ENCODE measurements at places on chromosomes 12 and 14. TPM values are rescaled to one million over a fixed set of nuclear protein-coding genes. Genes with fewer than 3 reads are reported as not detected.

DNA sequence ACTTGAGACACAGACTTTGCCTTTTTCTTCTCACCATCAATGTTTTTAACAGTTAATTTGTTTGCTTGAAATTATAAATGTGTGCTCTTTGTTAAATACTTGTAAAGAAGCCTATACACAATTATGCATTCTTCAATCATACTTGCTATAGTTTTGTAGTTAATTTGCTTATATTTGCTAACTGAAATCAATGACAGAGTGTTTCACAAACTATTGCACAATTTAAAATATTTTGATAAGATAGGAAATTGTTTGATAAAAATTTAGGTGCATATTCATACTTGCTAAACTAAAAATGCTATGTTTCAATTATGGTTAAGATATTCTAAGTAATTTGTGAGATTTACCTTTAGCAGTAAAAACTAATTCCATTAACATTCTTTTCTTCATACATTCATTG lies 13.7 kb upstream of the OR4K5 start:
- no peak overlapping the region for H3K27ac ChIP-seq
- H3K4me3 ChIP-seq = no peak overlapping the region
- DNase-seq = no peak
- no peaks in the 10 kb centered on the region for H3K27me3 ChIP-seq
- no peaks in the 10 kb centered on the region for H3K4me1 ChIP-seq

DNA sequence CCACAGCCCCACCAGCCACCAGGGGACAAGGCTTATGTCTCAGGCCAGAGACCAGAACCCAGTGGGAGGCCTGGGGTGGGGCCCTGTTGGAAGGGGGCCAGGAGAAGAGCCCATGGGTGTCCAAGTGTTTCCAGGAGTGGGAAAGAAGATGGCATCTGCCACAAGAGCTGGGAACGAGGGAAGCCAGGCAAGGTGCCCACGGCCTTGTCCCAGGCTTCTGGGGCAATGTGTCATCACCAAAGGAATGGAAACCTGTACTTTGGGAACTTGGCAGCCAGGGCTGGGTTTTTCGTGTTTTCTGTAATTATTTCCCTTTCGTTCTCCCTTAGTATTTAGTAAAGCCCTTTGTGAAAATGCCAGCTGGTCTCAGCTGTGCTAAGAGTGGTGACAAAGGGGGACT lies 5.3 kb upstream of the PGF start:
- H3K27ac ChIP-seq = no peak overlapping the region
- no peak overlapping the region for H3K4me3 ChIP-seq
- peaks cover 10% of the 10 kb centered on the region for H3K27me3 ChIP-seq
- no peak for DNase-seq

DNA sequence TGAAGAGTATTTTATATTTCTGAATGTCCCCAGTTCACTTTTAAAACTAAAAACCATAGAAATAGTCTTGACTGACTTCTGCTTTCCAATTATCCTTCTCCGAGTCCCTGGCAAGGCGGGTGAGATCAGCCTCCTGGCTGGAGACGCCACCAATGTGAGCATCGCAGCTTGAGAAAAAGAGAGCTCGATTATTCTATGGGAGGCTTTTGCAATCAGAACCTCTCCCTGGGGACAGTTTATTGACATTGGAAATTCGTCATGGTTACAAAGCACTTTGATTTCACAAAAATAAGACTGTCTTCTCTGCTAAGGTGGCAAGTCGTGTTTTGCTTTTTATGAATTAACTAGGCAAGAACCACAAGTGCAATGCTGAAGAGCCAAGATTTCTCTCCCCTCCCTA lies 23.6 kb upstream of the GPHB5 start:
- H3K4me1 ChIP-seq = no peaks in the 10 kb centered on the region
- no peaks in the 10 kb centered on the region for H3K36me3 ChIP-seq
- peaks cover 13% of the 10 kb centered on the region for H3K27me3 ChIP-seq
- no peak for DNase-seq
- no peak overlapping the region for H3K4me3 ChIP-seq
- H3K27ac ChIP-seq = no peak overlapping the region

DNA sequence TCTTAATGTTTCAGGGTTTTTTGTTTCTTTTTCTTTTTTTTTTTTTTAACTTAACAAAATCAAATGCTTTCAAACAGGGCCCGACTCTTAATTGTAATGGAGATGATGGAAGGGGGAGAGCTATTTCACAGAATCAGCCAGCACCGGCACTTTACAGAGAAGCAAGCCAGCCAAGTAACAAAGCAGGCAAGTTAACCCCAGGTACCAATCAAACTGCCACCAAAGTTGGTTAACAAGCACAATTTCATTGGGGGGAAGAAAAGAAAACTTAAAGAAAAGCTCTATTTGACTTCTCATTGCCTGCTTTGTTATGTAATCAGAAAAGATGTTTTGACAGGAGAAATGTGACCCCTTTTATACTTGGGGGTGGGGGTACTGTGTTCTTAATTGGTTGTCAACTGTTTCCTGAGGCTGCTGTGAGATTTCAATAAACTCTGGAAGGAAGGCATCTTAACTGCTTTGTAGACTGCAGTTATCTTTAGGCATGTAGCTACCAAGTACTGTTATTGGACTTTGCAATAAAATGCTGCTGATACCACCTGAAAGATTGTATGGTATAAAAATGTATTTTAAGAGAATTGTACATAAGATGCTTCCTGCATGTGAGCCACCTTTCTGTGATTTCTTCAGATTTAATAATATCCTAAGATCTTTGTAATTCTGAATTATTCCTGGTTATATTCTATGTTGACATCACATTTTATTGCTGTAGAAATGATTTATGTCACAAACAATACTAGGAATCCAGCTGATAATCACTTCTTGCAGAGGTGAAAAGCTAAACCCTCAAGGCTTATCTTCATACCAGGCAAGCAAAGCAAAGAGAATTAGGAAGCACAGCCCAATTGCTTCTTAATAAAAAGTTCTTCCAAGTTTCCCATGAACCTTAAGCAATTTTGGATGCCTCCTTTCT lies 26.9 kb downstream of the MAPKAPK5 start:
- no peaks in the 10 kb centered on the region for H3K4me1 ChIP-seq
- H3K27me3 ChIP-seq = no peaks in the 10 kb centered on the region
- no peak overlapping the region for H3K4me3 ChIP-seq
- H3K36me3 ChIP-seq = peaks cover 31% of the 10 kb centered on the region
- no peak overlapping the region for H3K27ac ChIP-seq

GRCh38 chr12:64389154-64389553 lies 1.4 kb downstream of the C12orf56 start:
- peaks cover 28% of the 10 kb centered on the region for H3K4me1 ChIP-seq
- H3K36me3 ChIP-seq = no peaks in the 10 kb centered on the region
- H3K27ac ChIP-seq = no peak overlapping the region
- no peak overlapping the region for H3K4me3 ChIP-seq
- DNase-seq = no peak

- H3K27ac ChIP-seq = no peak overlapping the region
- DNase-seq = no peak
- H3K36me3 ChIP-seq = peaks cover 11% of the 10 kb centered on the region
- peak overlapping the region; percentile 23 for H3K4me3 ChIP-seq
- peaks cover 17% of the 10 kb centered on the region for H3K27me3 ChIP-seq
- H3K4me1 ChIP-seq = peaks cover 40% of the 10 kb centered on the region
Observed at GRCh38 chr12:6946033-6946919, 2.5 kb downstream of the C12orf57 start.

DNA sequence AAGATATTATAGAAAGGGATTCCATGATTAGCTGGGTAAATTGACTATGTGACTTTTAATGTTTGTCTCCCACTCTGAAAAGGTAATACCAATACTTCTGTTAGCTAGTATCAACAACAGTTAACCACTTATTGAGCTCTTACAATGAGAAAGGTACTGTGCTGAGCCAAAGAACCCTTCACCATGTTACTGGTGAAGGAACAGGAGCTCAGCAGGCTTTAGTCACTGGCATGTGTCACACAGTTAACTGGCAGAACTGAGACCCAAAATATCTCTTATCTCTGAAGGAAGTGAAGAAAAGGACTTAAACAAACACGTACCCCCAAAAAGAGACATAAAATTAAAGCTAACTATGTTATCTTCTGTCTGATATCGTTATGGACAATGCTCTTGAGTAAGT lies 170.6 kb downstream of the MED13L start:
- H3K27me3 ChIP-seq = no peaks in the 10 kb centered on the region
- DNase-seq = no peak
- H3K4me1 ChIP-seq = peaks cover 41% of the 10 kb centered on the region

GRCh38 chr14:26377150-26377549 lies 220.7 kb downstream of the NOVA1 start:
- no peak overlapping the region for H3K27ac ChIP-seq
- no peak for DNase-seq
- no peak overlapping the region for H3K4me3 ChIP-seq
- H3K27me3 ChIP-seq = no peaks in the 10 kb centered on the region
- H3K4me1 ChIP-seq = no peaks in the 10 kb centered on the region
- no peaks in the 10 kb centered on the region for H3K36me3 ChIP-seq

- no peak overlapping the region for H3K27ac ChIP-seq
- H3K4me1 ChIP-seq = no peaks in the 10 kb centered on the region
- no peaks in the 10 kb centered on the region for H3K27me3 ChIP-seq
- H3K36me3 ChIP-seq = no peaks in the 10 kb centered on the region
Observed at GRCh38 chr14:21820631-21821030, 147.0 kb upstream of the OR4E1 start.

DNA sequence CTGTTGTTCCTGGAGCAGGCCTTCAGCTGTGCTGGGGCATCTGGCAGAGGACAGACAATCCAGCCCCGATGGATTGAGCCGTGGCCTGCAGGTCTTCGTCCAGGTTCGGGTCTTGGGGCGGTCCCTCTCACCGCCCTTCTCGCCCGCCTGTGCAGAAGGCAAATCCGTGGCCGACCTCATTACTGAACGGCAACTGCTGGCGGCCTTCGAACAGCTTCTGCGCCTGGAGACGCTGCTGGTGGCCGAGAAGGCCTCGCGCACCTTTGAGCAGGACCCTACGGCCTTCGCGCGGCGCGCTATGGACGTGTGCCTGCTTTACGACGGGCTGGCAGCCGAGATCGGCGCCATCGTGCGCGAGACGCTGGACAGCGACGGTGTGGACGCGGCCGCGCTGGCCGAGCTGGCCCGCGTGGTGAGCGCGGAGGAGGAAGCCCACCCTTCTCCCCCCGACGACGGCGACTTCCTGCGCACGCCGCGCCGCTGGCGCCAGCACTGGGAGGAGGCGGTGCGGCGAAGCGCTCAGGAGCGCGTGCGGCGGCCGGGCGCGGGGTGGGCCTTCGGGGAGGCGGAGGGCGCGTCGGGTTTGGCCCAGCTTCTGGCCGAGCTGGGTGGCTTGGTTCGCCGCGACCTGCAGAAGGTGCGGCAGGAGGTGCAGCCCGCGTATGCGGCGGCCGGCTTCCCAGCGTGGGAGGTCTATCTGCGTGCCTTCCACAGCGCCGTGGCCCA lies 7.6 kb downstream of the EXOC3L4 start:
- peaks cover 20% of the 10 kb centered on the region for H3K27me3 ChIP-seq
- no peaks in the 10 kb centered on the region for H3K36me3 ChIP-seq
- DNase-seq = no peak
- peaks cover 12% of the 10 kb centered on the region for H3K4me1 ChIP-seq
- H3K27ac ChIP-seq = no peak overlapping the region
- H3K4me3 ChIP-seq = no peak overlapping the region

GRCh38 chr12:52193991-52194390 lies 2.2 kb upstream of the KRT80 start:
- peaks cover 83% of the 10 kb centered on the region for H3K4me1 ChIP-seq
- no peak for DNase-seq
- no peak overlapping the region for H3K4me3 ChIP-seq
- H3K36me3 ChIP-seq = no peaks in the 10 kb centered on the region
- H3K27ac ChIP-seq = peak overlapping the region; percentile 88

DNA sequence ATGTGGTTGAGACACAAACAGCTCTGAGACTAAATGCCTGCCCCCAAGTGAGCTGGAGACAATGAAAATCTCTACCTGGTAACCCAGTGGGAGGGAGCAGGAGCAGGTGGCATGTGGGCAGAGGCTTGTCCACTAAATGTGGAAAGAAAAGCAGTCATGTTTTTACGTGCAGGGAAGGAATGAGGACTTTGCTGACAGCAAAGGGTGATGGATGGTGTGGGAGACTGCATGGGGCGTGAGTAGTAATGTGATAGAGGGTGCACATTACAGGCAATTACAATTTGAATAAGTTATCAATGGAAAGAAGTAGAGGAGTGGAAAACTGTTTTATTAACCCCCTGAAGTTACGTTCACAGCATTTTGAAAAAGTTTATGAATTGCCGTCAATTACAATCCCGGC lies 176.6 kb downstream of the NRXN3 start:
- no peak for DNase-seq
- no peaks in the 10 kb centered on the region for H3K4me1 ChIP-seq
- no peaks in the 10 kb centered on the region for H3K27me3 ChIP-seq

DNA sequence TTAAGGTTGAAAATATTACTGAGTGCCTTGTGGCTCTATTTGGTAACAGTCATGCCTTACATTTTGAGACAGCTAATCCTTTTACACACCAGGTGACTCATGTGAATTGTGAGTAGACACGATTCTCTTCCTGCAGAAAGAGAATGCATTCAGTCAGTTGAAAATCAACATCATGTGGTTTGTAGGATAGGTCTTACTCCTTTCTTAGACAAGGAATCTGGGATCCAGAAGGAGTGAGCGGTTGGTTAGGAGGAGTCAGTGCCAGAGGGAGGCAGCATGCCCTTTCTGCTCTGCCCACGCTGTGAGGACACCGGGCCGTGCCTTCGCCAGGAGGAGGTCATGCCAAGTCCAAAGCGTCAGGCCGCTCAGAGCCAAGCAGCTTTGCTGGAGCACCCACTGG lies 47.6 kb downstream of the TRAF3 start:
- H3K36me3 ChIP-seq = no peaks in the 10 kb centered on the region
- peak; percentile 63 for DNase-seq
- H3K4me1 ChIP-seq = peaks cover 37% of the 10 kb centered on the region

- DNase-seq = no peak
- H3K27me3 ChIP-seq = no peaks in the 10 kb centered on the region
- H3K27ac ChIP-seq = no peak overlapping the region
- H3K36me3 ChIP-seq = peaks cover 31% of the 10 kb centered on the region
Observed at GRCh38 chr14:100339766-100340422, 16.8 kb downstream of the SLC25A47 start.

The TXNDC16 gene
- 1.8 TPM for total RNA-seq

The NIN gene
- total RNA-seq = 45.1 TPM

The TAS2R20 gene
- total RNA-seq = 0.26 TPM

The TEX22 gene
- 0.44 TPM for total RNA-seq

The SLCO1B1 gene
- not detected for total RNA-seq

The SOAT2 gene
- total RNA-seq = 0.21 TPM

The CDCA4 gene
- total RNA-seq = 20.3 TPM
